CD4-positive, alpha-beta T cell (primary cell): ENCODE measurements at places on chromosomes 5 and 9. TPM values are rescaled to one million over a fixed set of nuclear protein-coding genes. Genes with fewer than 3 reads are reported as not detected.

Gene NR5A1
- total RNA-seq: not detected

Gene TRIM36
- 0.14 TPM for total RNA-seq

Gene UGT3A2
- not detected for total RNA-seq

Gene DOCK2
- total RNA-seq: 220 TPM

Gene C9orf43
- 0.60 TPM for total RNA-seq

Gene F2RL2
- total RNA-seq: not detected

Gene FRRS1L
- not detected for total RNA-seq

Gene CDO1
- total RNA-seq: 0.19 TPM

Gene FOXI1
- 0.28 TPM for total RNA-seq

Gene OR1J2
- not detected for total RNA-seq

Gene SPINK4
- total RNA-seq: not detected

Gene OR1Q1
- not detected for total RNA-seq

Gene GABRB2
- not detected for total RNA-seq

Gene PCDHGA7
- not detected for total RNA-seq

Gene PCDHGB7
- not detected for total RNA-seq

Gene QRFP
- total RNA-seq: not detected

DNA sequence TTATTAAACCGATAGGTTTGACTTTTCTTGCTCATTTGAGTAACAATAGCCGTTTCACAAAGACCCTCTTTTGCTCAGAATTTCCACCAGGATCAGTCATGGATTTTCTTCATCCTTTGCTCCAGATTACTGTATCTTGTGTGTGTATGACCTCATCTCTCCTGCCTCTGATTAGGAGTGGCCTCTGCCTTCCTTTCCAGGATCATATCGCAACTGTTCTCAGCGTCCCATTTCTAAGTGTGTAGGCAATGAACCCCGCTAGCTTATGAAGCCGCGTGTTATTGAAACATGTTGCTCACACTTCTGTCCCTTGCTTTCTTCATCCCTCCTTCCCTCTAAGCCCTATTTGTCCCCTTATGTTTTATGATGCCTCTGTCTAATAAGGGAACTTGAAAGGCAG lies 169.8 kb upstream of the RPS23 start:
- DNase-seq: no peak
- H3K27ac ChIP-seq: no peak overlapping the region
- no peaks in the 10 kb centered on the region for H3K36me3 ChIP-seq
- no peak overlapping the region for H3K4me3 ChIP-seq

DNA sequence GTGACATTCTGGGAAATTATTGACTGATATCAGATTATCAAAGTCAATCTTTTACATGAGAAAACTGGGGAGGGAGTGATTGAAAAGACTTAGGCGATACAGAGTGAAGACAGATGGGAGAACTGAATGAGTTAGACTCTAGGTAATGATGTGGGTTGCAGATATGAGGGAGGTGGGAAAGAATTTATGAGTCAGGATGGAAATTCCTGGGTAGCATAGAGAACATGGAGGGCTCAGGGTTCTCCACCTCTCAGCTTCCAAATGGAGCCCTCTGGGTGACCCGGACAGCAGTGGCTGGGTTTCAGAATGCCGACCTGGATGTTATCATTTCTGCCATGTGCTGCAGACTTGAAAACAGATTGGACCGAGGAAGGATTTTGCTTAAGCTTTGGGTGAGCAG lies 75.4 kb upstream of the SHB start:
- H3K27me3 ChIP-seq: peaks cover 25% of the 10 kb centered on the region
- DNase-seq: no peak
- no peak overlapping the region for H3K27ac ChIP-seq
- no peaks in the 10 kb centered on the region for H3K36me3 ChIP-seq

GRCh38 chr9:137300567-137301080 lies 1.4 kb downstream of the NRARP start:
- H3K4me1 ChIP-seq: peaks cover 39% of the 10 kb centered on the region
- no peaks in the 10 kb centered on the region for H3K36me3 ChIP-seq
- peaks cover 50% of the 10 kb centered on the region for H3K27me3 ChIP-seq
- DNase-seq: no peak
- no peak overlapping the region for H3K4me3 ChIP-seq

- H3K27me3 ChIP-seq: no peaks in the 10 kb centered on the region
- no peaks in the 10 kb centered on the region for H3K36me3 ChIP-seq
- no peak overlapping the region for H3K27ac ChIP-seq
- H3K4me3 ChIP-seq: no peak overlapping the region
- no peak for DNase-seq
- no peaks in the 10 kb centered on the region for H3K4me1 ChIP-seq
These were observed 145.1 kb upstream of the DAB2 start for GRCh38 chr5:39569857-39570256.

DNA sequence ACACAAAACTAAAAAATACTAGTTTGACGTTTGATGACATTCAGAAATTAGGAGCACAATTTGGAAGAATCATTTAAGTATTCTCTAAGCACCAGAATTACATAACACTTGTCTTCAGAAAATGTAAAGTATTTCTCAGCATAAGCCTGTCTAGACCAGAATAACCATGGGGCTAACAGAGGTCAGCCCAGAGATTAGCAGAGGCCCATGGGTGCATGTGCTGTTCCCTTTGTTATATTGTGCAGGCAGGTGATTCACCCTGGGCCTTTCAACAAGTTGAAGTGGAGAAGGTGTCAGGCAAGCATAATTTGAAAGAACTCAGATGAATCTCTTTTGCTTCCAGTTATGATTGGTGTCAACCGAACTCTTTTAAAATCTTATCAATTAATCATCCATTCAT lies 227.9 kb downstream of the LURAP1L start:
- H3K27me3 ChIP-seq: no peaks in the 10 kb centered on the region
- no peak overlapping the region for H3K4me3 ChIP-seq
- no peaks in the 10 kb centered on the region for H3K4me1 ChIP-seq
- no peak for DNase-seq
- no peaks in the 10 kb centered on the region for H3K36me3 ChIP-seq

DNA sequence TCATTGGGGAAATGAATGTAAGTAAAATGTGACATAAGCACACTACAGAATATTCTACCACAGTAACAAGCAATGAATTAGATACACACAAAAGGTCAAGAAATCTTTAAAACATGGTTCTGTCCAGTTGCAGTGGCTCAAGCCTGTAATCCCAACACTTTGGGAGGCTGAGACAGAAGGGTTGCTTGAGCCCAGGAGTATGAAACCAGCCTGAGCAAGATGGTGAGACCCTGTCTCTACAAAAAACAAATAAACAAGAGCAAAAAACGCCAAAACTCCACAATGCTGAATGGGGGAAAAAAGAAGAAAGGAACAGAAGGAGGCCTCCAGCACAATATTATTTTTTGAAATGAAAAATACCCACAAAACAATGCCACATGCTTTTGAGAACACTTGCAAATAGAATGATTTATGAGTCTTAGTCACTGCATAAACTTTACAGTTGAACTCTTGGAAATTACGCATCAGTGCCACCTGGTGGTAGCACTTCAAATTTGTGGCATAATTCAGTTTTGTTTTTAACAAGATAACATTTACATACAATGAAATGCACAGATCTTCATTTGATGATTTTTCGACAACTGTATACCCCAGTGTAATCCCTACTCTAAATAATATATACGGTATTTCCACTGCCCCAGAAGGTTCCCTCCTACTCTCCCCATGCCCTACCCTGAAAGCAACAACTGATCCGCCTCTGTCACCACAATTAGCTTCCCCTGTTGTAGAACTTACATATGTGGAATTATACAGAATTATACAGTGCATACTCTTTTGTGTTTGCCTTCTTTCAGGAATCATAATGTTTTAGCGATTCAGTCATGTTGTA lies 14.4 kb upstream of the SPINK4 start:
- peak; percentile 81 for DNase-seq
- no peaks in the 10 kb centered on the region for H3K36me3 ChIP-seq
- H3K4me1 ChIP-seq: peaks cover 10% of the 10 kb centered on the region
- no peaks in the 10 kb centered on the region for H3K27me3 ChIP-seq

- DNase-seq: no peak
- no peaks in the 10 kb centered on the region for H3K4me1 ChIP-seq
- no peak overlapping the region for H3K27ac ChIP-seq
- peaks cover 4% of the 10 kb centered on the region for H3K27me3 ChIP-seq
These were observed 322.9 kb upstream of the RPS23 start for GRCh38 chr5:82601077-82601476.

- H3K27me3 ChIP-seq: no peaks in the 10 kb centered on the region
- no peak overlapping the region for H3K27ac ChIP-seq
These were observed 111.3 kb upstream of the ADRA1B start for GRCh38 chr5:159805021-159805420.

GRCh38 chr9:106994463-106994862 lies 131.5 kb downstream of the ZNF462 start:
- H3K36me3 ChIP-seq: no peaks in the 10 kb centered on the region
- H3K4me1 ChIP-seq: no peaks in the 10 kb centered on the region
- DNase-seq: no peak
- no peak overlapping the region for H3K27ac ChIP-seq

GRCh38 chr5:16554110-16554509 lies 62.7 kb downstream of the RETREG1 start:
- H3K4me1 ChIP-seq: no peaks in the 10 kb centered on the region
- no peaks in the 10 kb centered on the region for H3K36me3 ChIP-seq
- no peaks in the 10 kb centered on the region for H3K27me3 ChIP-seq
- no peak overlapping the region for H3K27ac ChIP-seq

DNA sequence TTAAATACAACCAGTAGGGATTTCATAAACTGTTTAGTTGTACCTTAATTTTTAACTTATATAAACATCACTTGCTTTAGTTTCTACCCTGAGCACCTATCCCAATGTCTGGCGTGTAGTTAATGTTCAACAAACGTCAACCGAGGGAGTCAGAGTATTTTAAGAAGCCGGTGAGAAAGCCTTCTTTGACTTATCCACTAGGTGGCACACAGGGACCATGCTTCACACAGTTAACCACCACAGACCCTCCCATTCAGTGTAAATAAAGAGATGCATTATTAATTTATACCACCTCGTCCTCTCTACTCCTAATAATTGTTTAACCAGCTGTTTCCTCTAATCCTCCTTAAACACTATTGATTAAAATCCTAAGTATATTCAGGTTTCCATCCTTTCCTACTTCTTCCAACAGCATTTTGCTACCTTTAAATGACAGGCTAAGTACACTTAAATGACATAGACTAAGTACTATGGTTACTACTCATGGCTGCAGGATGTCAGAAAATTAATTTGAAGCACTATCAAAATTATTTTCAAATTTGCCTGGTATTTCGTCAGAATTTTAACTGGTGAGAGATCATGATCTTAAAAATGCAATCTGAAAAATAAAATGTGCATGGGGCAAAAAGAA lies 2.3 kb downstream of the HAPLN1 start:
- no peak overlapping the region for H3K4me3 ChIP-seq
- H3K27me3 ChIP-seq: peaks cover 41% of the 10 kb centered on the region
- H3K36me3 ChIP-seq: no peaks in the 10 kb centered on the region

DNA sequence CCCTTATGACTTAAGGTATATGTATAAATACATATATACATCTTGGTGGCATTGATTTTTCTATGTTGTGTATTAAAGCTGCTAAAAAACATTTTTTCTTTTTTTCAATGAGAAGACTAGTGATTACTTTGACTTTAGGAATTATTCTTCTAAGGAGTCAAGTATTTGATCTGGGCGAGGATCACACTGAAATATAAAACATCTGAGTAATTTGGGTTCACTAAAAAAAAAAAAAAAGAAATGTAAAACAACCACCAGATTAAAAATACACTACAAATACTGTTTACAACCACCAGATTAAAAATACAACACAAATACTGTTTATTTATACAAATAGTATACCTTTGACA lies 9.0 kb downstream of the UBAP1 start:
- H3K27me3 ChIP-seq: no peaks in the 10 kb centered on the region
- H3K4me3 ChIP-seq: no peak overlapping the region
- H3K27ac ChIP-seq: no peak overlapping the region

- DNase-seq: no peak
- no peaks in the 10 kb centered on the region for H3K4me1 ChIP-seq
- H3K27ac ChIP-seq: no peak overlapping the region
- no peaks in the 10 kb centered on the region for H3K36me3 ChIP-seq
- H3K27me3 ChIP-seq: no peaks in the 10 kb centered on the region
These were observed 390.3 kb downstream of the CAAP1 start for GRCh38 chr9:26502311-26502710.

- no peak overlapping the region for H3K4me3 ChIP-seq
- H3K27ac ChIP-seq: no peak overlapping the region
- peaks cover 12% of the 10 kb centered on the region for H3K4me1 ChIP-seq
- no peak for DNase-seq
- no peaks in the 10 kb centered on the region for H3K27me3 ChIP-seq
These were observed 63.3 kb upstream of the ZFR start for GRCh38 chr5:32507738-32508434.

- no peak overlapping the region for H3K27ac ChIP-seq
- no peaks in the 10 kb centered on the region for H3K27me3 ChIP-seq
- no peak for DNase-seq
- H3K36me3 ChIP-seq: no peaks in the 10 kb centered on the region
- peaks cover 5% of the 10 kb centered on the region for H3K4me1 ChIP-seq
These were observed 29.9 kb upstream of the RANBP6 start for GRCh38 chr9:6045364-6045763.

DNA sequence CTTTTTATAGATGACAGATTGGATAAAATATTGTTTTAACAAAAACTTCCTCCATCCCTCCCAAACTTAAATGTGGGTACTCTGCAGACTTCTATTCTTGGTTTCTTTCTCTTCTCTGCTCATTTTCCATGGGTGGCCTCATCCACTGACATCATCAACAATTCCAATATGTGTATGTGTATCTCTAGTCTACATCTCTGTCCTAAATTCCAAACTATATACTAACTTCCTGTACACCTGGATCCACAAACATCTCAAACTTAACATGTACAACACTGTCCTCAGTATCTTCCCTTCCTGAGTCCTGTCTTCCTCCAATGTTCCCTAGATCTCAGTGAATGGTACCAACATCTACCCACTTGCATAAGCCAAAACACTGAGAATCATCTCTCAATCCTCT lies 28.5 kb upstream of the CDK5RAP2 start:
- no peak overlapping the region for H3K27ac ChIP-seq
- no peaks in the 10 kb centered on the region for H3K27me3 ChIP-seq
- H3K36me3 ChIP-seq: peaks cover 27% of the 10 kb centered on the region

DNA sequence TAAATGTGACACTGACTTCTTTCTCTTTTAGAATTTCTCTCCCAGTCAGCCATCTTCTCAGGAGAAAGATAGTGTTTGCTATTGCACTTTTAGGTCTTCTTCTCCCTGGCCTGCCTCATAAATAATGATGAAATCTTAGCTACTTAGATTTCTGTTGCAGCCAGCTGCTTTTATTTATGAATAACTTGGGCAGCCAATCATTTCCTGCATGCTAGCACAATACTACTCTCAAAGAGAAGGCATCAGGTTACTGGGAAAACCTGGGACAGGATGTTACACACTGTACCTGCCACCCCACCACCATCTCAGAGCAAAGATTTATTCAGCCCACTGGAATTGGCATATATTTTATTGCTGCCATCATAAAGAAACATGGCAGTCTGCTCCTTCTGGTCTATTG lies 266.6 kb downstream of the PRELID2 start:
- no peaks in the 10 kb centered on the region for H3K4me1 ChIP-seq
- H3K36me3 ChIP-seq: no peaks in the 10 kb centered on the region
- no peaks in the 10 kb centered on the region for H3K27me3 ChIP-seq
- H3K27ac ChIP-seq: no peak overlapping the region
- DNase-seq: no peak
- no peak overlapping the region for H3K4me3 ChIP-seq

- H3K36me3 ChIP-seq: no peaks in the 10 kb centered on the region
- H3K4me1 ChIP-seq: no peaks in the 10 kb centered on the region
- DNase-seq: no peak
- H3K4me3 ChIP-seq: no peak overlapping the region
These were observed 84.9 kb downstream of the GNA14 start for GRCh38 chr9:77563174-77563573.

GRCh38 chr9:86867804-86868313 lies 79.4 kb downstream of the GAS1 start:
- no peaks in the 10 kb centered on the region for H3K27me3 ChIP-seq
- H3K36me3 ChIP-seq: no peaks in the 10 kb centered on the region
- no peak overlapping the region for H3K27ac ChIP-seq
- H3K4me3 ChIP-seq: no peak overlapping the region
- no peaks in the 10 kb centered on the region for H3K4me1 ChIP-seq
- DNase-seq: no peak
